ENCODE measurements at places on chromosomes 6 and 20. TPM values are rescaled to one million over a fixed set of nuclear protein-coding genes. Genes with fewer than 3 reads are reported as not detected.

Gene GPSM3
- 12.8 TPM for polyA plus RNA-seq

DNA sequence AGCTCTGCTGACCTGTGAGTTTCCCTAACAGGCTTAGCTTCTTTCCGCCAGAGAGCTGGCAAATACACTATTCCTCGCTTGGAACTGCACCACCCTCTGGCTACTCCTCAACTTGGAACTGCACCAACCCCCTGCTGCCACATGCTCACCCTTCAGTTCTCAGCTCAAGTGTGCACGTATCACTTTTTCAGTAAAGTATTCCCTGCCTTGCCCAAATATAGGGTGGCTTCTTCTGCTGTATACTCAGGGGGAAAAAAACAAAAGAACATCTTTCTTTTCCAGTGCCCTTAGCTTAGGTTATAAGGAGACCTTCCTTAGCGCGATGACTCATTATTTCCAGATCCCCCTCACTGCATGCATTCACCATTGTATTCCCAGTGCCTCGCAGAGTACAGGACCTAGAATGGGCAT, 21.2 kb downstream of the GNAS-AS1 start:
- no peak for DNase-seq

- no peak for DNase-seq
Measured at GRCh38 chr6:111600588-111601445, 4.9 kb downstream of the TRAF3IP2 start.

DNA sequence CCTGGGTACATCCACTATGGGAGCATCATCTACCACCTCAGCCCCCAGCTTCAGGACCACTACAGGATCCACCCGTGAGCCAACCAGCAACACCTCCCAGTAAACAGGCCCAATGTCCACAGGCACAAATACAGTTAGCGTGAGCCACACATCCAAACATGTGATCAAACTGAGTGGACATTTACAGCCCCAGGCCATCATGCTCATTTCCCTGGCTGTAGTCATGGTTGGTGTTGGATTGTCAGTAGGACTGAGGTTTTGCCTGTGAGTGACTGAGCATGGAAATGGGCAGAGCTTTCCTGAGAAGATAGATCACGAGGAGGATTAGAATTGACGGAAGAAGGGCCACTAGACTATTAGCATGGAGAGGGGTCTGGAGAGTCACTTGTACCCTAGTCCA, 10.7 kb upstream of the MUC21 start:
- DNase-seq: no peak

Measured in urinary bladder (tissue), 4 donors.